GM04504 (cell line): ENCODE measurements at places on chromosomes 5 and 9.

- no peak for DNase-seq
Observed at GRCh38 chr5:116788851-116789403, 214.3 kb upstream of the SEMA6A start.

DNA sequence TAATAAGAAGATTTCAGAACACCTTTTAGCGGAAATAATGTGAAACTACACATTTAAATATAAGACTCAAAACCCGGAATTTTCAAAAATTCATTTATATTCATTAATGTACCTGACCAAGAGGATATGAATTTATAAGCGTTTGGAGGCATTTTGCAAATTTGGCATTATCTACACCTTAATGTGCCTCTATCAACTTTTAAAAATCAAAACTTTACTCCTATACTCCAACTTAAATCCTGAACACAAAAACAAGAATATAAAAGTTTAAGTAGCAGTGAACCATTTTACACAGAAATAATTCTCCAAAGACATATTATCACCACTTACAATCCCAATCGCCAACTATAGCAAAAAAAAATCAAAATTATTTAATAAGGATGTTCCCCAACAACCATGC lies 3.9 kb downstream of the ZNF608 start:
- no peak for DNase-seq

DNA sequence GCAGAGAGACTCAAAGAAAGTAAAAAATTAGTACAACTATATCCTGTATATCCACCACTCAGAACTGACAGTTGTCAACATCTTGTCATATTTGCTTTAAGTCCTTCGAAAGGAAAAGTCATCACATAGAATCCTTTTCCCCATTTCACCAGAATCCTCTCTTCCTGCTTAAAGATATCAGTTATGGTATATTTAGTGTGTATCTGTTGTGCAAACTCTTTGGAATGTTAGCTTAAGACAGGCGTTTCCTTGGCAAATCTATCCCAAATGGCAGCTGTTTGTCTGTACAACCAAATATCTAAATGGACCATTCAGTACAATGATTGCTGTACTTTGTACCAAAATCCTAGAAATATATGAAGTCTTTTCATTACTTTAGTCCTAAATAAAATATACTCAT lies 98.5 kb downstream of the ITGA1 start:
- DNase-seq = no peak

GRCh38 chr5:151063142-151063989 lies 17.5 kb downstream of the TNIP1 start:
- DNase-seq = peak; percentile 51

DNA sequence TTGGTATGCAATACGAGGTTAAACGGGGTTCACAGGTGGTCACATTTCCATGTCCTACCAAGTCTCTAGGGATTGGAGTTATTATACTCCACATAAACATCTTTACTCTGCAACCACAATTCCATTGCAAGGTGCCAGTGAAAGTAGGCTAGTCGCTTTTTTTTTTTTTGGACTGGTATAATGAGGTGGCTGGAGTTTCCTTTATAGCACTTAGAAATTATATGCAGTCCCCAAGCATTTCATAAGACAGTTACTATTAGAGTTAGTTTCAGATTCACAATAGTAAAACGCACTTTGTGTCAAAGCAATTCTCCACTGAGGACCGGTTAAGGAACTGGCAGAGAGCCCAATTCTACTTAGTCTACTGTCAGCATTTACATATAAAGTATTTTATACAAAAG lies 1.4 kb downstream of the MEF2C start:
- DNase-seq = no peak

- no peak for DNase-seq
Observed at GRCh38 chr5:33170411-33170810, 270.4 kb upstream of the TARS1 start.

DNA sequence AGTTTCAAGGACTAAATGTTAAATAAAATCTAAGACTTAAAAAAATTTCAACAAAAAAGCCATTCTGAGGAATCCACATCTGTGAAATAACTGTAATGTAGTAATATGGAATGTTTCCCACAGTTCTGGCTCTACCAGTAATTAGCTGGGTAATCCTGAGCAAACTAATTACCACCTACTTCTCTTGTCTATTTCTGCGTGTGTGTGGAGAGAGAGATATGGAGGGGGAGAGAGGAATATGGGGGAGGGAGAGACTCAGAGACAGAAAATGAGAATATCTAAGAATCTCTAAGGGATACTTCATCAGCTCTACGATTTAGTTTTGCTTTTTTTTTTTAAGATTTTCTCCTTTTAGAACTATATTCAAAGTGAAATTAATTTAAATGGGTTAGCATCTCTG lies 28.0 kb downstream of the TBCA start:
- no peak for DNase-seq

GRCh38 chr9:35813434-35814105 lies 1.3 kb downstream of the HINT2 start:
- no peak for DNase-seq

DNA sequence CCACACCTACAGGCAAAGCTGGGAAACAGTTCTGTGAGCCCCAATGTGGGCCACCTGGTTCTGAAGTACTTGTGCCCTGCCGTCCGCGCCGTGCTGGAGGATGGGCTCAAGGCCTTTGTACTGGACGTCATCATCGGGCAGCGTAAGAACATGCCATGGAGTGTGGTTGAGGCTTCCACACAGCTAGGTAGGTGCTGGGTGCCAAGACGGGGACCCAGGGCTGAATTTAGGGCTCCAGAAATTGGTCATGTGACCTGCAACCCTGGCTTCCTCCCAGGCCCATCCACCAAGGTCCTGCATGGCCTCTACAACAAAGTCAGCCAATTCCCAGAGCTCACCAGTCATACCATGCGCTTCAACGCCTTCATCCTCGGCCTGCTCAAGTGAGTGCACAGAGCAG lies 46.9 kb upstream of the TESK1 start:
- DNase-seq = no peak

GRCh38 chr5:89878140-89879132 lies 531.1 kb downstream of the CETN3 start:
- peak; percentile 20 for DNase-seq

DNA sequence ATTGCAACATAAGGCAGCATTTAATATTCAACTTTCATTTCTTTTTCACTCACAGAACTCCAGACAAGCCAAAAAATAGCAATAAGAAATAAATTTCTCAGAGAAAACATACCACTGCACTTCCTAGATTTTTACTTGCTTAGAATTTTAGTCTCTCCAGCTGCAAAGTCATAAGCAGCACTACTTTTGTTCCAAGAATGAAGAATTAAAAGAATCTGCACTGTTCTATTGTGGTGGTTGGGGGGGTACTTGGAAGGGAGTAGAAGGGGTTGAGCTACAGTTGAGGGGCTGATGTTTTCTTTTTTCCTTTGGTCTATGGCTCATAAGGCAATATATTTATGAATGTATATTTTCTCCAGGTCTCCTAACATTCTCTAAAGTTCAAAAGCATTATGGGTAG lies 144.5 kb downstream of the KIAA0825 start:
- DNase-seq = no peak

- no peak for DNase-seq
Observed at GRCh38 chr9:91040371-91041215, 239.0 kb downstream of the SYK start.

DNA sequence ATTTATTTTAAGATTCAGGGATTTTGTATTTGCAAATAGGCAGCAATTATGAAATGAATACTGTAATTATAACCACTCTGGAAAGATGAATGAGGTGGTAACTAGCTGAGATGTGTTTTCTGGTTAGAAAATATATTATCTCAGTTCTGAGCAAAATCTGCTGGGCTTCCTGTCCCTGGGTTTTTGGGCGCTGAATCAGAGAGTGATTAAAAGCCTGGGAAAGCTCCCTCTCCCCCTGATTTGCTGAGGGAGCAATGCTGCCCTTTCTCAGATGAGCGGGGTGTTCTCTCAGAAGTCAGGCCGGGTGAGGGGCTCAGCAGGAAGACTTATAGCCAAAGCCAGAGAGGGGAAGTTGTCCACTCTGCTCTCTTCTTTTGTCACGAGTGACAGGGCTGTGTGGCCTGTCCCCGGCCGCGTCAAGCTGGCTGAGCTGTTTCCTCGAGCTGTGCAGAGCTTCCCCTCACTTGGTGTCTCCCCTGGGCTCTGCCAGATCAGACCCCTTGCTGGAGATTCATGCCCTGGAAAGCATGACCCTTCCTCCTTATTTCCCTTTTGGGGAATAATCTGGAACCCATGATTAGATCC lies 39.8 kb upstream of the PITX1 start:
- DNase-seq = no peak

- DNase-seq = no peak
Observed at GRCh38 chr9:131918481-131918880, 161.2 kb downstream of the MED27 start.

DNA sequence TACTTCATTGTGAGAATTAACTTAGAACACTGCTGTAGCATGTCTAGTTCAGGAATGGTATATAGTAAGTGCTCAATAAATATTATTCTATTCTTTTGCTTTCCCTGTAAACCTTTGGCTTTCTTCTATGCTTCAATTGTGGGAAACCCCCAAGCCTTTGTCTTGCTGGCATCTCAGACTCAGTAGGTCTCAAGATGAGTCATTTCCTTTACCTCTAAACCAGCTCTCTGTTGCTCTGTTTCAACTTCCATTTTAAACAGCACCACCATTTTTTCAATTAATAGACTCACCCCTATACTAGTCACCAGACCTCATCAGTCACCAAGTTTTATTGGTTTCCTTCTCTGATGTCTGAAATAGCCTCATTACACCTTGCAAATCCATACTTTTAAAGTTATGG lies 43.5 kb downstream of the DMAC1 start:
- no peak for DNase-seq

- no peak for DNase-seq
Observed at GRCh38 chr5:53856506-53856905, 296.1 kb downstream of the NDUFS4 start.

DNA sequence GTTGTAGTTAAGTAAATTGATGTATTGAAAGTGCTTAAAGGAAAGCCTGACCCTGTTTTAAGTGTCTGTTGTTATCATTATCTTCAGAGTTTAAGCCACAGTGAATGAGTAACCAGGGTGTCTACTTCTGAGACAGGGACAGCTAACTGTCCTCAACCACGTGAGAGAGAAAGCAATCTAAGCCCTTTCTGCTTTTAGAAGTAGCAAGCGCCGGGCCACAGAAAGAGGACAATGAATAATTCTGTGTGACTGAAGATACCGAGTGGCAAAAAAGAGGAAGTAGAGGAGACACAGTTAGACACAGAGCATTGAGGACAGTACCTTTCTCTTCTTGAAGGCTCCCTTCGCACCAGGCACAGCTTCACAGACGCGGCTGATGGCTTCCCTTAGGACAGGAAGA lies 86.3 kb downstream of the S1PR3 start:
- no peak for DNase-seq

- DNase-seq = no peak
Observed at GRCh38 chr5:2131826-2132496, 249.2 kb upstream of the IRX4 start.

GRCh38 chr5:59893429-59894227 lies at the start of gene PDE4D:
PDE4D (minus strand) TSS chr5:59893726.
- peak; percentile 39 for DNase-seq

GRCh38 chr9:19516348-19516747 lies 107.5 kb downstream of the ACER2 start:
- no peak for DNase-seq

DNA sequence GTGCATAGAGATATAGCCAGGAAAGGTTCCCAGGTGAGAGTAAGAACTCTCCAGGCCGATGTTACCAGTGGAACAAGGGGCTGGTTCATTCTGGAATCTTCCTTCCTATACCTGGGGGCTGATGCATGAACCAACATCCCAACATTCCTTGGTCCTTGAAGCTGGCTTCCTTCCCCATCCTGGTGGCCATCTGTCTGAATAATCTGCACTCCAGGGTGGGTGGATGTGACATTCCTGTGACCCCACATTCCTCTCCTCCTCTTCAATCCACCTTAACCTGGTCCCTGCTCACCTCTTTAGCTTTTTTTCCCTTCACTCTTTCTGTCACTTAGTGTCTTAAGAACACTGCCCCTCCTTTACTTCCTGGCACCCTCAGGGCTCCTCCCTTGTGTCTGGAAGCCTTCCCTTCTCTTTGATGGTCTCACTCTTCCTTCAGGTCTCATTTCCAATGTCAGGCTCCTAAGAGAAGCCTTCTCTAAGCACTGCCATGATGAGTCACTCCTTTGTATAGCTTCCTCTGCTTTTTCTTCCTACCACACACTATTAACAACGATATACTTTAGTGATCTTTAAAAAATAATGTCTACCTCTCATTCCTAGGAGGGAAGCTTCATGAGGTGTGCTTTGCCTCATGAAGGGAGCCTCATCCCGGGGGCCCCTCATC lies 80.3 kb downstream of the BOD1 start:
- DNase-seq = no peak

- no peak for DNase-seq
Observed at GRCh38 chr5:173391031-173391430, 62.8 kb upstream of the STC2 start.
